ENCODE measurements at places on chromosomes 2 and 18.

DNA sequence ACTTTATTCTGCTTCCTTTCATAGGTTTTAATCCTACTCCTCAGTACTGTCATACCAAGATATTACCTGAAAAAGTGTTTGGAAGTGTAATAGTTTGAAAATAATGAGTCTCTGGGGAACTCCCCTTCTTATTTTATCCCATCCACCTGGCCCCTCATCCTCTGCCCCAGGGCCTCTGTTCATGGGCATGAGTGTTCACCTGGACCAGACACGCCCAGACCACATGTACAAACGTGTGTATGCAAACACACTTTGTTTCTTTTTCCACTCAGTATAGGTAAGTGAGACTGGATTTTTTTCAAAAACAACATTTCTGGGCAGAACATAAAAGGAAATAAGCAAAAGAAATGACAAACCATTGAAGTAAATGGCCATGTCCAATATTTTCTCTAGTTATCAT lies 62.1 kb upstream of the THSD7B start:
- DNase-seq: no peak

DNA sequence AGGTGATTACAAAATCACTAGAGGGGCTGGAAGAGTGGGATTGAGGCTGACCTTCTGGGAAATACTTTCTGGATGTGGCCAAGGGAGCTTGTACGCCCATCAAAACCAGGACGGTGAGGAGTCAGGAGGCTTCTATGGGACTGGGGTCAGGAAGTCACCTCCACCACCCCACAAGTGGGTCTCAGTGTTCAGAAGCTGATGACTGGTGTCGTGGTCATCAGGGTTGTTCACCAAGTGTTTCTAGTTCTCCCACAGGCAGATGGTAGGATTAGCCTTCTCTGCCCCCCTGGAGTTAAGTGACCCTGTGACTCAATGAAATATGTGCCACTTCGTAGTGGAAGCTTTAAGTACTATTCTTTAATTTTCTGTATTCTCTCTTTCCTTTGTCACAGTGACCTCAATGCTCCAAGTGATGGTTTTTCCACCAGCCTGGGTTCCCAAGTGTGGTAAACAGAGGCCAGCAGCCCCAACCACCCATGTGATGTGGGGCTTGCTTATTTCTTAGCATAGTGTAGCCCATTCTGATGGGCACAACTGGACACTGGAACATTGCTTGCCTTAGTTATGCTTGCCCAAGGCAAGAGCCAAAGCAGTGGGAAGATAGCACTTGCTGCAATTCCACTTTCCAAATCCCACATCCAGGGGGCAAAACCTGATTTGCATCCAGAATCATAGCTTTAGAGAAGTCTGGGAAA lies 258.8 kb downstream of the CYP26B1 start:
- DNase-seq: no peak

DNA sequence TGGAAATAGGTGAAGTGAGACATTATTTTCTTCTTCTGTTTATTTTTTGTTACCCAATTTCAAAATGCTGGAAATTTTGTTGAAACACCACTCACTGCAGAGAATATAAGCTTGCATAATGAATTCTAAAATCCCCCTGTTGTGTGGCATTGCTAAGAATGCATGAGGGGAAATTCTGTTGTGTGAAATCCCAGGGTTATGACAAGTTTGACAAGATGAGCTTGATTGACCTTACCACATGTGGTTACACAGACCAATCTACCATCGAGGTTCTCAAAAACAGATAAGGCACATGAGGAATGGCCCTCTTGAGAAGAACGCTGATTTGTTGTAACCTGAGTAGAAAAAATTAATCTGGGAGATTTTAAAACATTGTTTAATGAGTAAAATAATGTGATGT lies 261.6 kb upstream of the MMADHC start:
- DNase-seq: no peak

GRCh38 chr2:45765007-45765727 lies 113.7 kb downstream of the PRKCE start:
- no peak for DNase-seq

DNA sequence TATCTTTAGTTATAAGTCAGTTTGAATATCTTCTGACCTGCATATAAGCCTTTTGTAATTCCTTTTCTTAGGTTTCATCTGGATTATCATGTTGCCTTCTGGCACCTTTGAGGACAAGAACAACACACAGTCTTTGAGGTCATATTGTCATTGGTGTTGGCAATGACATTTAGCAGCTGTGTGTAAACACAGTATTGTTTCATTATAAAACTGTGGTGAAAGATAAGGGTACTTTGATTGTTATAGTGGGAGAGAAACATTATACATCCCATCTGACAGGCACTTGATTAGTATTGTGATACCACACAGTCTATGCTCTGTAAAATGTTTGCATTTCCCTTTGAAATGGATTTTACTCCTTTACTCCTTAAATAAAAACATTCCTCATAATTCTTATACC lies 313.5 kb downstream of the RPRM start:
- DNase-seq: no peak

- DNase-seq: peak; percentile 83
These were observed at the start of gene MYO1B for GRCh38 chr2:191245046-191245868. MYO1B (plus strand) TSS chr2:191245404; CDS start chr2:191276896, 31,492 bp downstream.
